AG10803 (cell line): ENCODE measurements at places on chromosomes 16 and 17.

DNA sequence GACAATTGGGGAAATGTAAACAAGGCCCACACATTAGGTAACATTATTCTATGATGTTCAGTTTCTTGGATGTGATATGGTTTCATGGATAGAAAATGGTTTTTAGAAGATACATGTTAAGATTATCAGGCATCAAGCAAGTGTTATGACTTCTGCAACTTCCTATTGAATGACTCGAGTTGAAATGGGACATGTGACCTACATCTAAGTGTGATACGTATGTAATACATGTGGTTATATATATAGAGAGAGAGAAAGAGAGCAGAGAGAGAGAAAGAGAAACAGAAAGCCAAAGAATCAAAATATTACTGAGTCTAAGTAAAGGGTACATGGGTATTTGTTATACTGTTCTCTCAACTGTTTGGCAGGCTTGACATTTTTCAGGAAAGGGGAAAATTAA lies 1.7 kb downstream of the TMEM170A start:
- no peak for DNase-seq

DNA sequence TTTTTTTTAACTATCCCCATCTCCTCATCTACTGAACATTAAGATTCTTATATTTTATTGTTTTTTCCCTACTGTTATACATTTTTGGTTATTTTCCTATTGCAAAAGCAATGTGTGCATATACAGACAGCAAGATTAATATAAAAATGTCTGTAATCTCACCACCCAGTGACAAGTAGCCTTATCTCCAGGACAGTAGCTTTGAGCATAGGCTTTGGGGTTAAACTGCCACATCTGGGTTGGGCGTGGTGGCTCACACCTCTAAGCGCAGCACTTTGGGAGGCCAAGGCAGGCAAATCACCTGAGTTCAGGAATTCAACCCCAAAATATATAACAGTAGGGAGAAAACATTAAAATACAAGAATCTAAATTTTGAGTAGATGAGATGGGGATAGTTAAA lies 27.4 kb upstream of the SSTR2 start:
- no peak for DNase-seq

- DNase-seq, result no peak
Observed at GRCh38 chr16:4744555-4745273, 10.4 kb downstream of the DNAAF8 start.

DNA sequence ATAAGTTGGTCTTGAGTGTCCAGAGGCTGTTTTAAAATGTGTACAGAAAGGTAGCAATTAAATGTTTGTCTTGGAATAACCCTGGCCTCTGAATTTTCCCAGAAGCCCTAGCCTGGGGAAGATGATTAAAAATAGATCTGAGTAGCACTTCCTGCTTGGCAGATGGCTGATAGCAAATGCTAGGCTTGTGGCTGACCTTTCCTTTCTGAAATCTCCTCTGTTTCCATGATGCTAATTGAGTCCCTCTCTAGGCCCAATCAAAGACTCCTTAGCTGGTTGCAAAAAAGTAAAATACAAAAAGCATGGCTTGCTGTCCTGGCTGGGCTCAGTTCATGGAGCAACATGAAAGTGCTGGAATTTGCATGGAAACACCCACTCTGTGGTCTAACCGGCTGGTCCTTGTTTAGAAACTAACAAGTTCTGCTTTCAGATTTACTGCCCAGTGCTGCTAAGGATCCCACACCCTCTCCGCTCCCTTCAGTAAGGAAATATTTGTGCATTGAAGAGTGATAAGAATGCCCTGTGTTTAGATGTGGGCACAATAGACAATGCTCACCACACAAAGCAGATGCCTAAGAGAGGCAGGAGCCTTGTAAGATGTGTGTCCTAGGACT lies 40.8 kb downstream of the YPEL2 start:
- DNase-seq, result peak; percentile 95

- peak; percentile 37 for DNase-seq
Observed at GRCh38 chr16:12176051-12176450, 199.5 kb downstream of the SNX29 start.

- DNase-seq, result no peak
Observed at GRCh38 chr17:5097101-5097834, 14.4 kb downstream of the ZNF232 start.
